ENCODE measurements at places on chromosomes 1 and 21.
A peak's percentile ranks its signal among the peaks of the same experiment; 100 is the strongest.

GRCh38 chr1:2644591-2645101 is 11.8 kb upstream of the MMEL1 start:
- DNase-seq, result no peak

- DNase-seq, result no peak
These were observed 544.3 kb downstream of the KCNT2 start for GRCh38 chr1:196063952-196064351.

DNA sequence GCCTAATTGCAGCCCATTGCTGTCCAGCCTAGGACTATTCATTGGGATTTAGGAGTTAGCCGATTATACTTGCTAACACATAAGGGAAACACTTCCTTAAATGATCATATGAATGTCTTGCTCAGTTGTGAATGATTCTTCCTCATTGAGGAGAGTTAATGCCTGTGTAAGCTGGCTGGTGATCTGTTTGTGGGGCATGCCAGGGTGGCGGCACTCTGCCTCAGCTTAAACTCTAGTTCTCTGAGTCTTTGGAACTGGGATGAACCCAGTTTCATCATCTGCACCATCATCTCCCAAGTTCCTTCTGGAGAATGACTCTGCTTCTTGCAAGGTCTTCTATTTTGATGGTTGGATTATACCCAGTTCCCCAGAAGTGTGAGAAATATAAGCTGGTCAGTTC is 23.9 kb upstream of the SLAMF6 start:
- no peak for DNase-seq

DNA sequence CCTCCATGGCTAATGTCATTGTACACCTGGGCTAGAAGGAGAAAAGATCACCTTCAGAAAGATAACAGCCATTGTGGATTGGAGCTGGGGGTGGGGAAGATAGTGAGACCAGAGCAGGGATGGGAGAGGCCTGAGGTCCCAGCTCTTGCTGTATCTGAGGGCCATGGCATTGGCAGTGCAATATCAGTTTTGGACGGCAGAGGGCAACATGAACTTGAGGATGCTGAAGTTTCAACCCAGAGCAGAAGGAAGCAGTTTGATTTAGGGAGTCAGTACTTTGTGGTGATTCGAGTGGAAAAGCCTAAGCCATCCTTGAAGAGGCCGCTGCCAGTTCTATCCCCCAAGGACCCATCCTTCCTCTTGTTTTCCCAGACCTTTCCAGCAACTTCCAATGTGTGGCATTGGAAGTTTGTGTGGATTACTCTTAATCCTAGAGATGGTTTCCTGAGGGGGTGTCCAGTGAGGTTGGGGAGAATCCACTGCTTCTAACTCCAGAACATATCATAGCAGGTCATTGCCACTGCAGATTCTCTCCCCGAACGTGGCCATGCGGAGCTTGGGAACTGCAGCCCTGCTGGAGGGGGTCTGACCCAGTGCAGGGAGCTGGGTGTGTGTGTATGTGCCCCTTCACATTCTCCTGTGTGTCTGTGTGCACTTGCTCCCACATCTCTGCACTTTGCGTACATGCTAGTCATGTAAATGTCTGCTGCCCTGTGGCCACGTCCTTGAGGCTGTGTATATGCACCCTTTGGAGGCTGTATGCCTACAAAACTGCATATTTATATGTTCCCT is 24.1 kb downstream of the SLC26A9 start:
- DNase-seq, result peak; percentile 90

DNA sequence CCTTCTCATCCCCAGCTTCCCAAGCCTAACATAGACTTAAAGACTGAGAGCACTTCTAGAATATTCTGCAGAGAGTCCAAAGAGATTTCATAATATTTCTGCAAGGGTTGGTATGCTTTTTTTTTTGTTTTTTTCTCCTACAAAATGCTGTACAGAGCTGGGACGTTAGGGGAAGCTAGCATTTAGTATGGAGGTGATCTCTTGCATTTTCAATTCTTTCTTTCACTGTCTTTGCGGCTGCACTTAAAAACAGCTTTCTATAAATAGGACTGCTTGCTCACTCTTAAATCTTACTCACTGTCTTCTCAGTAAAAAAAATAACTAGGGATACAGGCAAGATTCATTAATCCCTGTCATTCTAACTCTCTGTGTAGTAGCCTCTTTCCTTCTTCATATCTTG is 7.4 kb downstream of the DSCAM start:
- peak; percentile 9 for DNase-seq

DNA sequence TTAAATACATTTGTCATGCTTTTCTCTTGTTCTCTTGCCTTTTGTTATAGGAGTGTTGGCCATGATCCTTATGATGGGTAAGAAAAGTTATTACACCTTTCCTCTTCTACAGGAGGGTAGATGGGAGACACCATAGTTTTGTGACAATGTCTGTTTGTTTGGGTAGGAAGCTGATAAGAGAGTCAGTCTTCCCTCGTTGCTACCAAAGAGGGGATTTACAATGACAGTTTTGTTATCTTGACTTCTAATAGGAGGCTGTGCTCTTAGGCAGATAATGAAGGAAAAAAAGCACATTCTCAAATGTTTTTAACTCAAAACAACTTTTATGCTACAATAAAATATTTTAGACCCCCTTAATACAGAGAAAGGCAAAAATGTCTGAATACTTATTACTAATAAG is 48.0 kb upstream of the WLS start:
- no peak for DNase-seq

DNA sequence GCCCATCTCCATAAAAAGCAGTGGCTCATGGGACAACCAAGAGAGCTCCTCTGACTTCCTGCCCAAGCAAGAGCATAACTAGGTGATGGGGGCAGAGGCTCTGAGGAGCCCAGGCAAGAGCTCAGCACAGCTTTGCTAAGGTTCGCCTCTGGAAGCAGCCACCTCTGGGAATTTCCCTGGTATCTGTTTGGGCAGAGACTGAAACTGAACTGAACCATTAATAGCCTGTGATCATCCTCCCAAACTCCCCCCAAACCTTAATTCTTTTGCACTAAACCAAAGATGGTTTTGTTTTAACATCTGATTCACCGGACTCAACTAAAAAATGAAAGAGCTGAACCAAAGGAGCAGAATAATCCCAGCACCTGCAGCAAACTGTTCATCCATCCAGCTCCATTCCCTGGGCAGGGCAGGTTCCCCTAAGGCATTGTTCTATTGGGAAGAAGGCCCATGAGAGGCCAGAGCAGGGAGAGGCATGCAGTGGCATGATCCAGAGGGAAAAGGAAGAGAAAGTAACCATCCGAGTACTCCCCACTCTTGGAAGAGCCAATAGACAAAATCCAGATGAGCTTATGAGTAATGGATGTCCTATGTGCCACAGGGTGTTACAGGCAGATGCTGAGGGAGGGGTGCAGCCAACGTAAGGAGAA is 77.8 kb upstream of the KAZN start:
- no peak for DNase-seq

DNA sequence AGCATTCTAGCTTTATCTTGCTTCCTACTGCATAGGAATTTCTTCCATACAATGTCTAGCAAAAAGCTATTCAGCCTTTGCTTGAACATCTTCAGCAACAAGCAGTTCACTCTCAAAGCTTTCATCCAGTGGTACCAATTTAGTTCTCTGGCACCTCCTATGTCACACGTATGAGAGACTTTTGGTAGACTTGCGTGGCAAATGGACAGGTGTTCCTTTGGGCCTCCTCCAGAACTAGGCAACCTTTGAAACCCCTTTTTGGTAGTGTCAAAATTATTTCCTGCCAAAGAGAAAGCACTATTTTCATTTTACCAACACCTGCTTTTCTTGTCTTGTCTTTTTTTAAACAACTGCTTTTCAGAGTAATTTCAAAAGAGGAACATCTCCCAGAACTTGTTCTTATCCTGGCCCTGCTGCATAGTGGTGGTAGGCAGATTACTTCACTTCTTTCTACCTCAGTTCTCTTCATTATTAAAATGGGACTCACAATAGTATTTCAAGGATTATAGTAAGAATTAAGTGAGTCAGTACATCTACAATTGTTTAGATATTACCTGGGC is 122.4 kb downstream of the MAST2 start:
- DNase-seq, result no peak

GRCh38 chr1:89762386-89762778 is 58.5 kb upstream of the LRRC8D start:
- DNase-seq, result no peak

DNA sequence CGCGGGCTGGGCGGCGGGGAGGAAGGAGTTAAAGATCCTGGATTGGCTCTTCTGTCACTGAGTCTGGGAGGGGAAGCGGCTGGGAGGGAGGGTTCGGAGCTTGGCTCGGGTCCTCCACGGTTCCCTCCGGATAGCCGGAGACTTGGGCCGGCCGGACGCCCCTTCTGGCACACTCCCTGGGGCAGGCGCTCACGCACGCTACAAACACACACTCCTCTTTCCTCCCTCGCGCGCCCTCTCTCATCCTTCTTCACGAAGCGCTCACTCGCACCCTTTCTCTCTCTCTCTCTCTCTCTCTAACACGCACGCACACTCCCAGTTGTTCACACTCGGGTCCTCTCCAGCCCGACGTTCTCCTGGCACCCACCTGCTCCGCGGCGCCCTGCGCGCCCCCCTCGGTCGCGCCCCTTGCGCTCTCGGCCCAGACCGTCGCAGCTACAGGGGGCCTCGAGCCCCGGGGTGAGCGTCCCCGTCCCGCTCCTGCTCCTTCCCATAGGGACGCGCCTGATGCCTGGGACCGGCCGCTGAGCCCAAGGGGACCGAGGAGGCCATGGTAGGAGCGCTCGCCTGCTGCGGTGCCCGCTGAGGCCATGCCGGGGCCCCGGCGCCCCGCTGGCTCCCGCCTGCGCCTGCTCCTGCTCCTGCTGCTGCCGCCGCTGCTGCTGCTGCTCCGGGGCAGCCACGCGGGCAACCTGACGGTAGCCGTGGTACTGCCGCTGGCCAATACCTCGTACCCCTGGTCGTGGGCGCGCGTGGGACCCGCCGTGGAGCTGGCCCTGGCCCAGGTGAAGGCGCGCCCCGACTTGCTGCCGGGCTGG is at the start of gene NPR1:
Gene NPR1, plus strand, starts transcription at position 170 of the 818 bp plus-strand sequence. Its CDS starts 421 bp downstream, at position 591.
- peak; percentile 35 for DNase-seq

GRCh38 chr1:223209293-223209898 is 66.3 kb upstream of the TLR5 start:
- no peak for DNase-seq

- DNase-seq, result no peak
These were observed 31.8 kb upstream of the SLFNL1 start for GRCh38 chr1:41053316-41053715.

GRCh38 chr1:185636848-185637247 is 97.3 kb upstream of the HMCN1 start:
- no peak for DNase-seq

GRCh38 chr1:43557744-43558245 is 27.1 kb downstream of the PTPRF start:
- no peak for DNase-seq

GRCh38 chr1:229717786-229718576 is 91.9 kb downstream of the URB2 start:
- no peak for DNase-seq

DNA sequence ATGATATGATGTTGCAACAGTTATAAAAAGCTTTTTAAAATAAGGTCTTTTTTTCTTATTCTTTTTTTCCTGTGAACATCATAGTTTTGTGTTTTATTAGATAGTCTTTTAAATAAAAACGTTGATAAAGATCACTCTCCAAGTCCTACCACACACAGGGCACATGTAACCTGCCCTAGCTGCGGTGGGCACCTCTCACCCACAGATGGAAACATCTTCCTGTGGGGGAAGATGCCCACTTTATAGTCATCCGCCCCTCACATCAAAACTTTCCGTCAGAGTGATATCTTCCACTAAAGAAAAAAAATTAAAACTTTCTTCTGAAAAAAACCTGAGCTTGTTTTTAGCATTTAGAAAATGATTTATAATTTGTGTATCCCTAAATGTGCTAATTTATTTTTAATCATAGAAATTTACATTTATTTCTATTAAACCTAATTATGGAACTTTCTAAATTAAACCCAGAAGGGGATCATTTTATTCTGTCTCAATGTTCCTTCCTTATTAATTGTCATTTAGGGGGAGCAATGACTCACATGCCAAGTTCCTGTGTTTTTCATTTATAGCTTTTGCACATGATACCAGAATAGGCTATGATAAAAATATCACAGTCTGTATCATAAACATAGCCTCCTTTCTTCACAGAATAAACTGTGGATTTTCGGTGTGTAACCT is 24.7 kb downstream of the TNFRSF9 start:
- DNase-seq, result no peak

- DNase-seq, result no peak
These were observed 50.1 kb downstream of the ABCA4 start for GRCh38 chr1:94070865-94071264.

DNA sequence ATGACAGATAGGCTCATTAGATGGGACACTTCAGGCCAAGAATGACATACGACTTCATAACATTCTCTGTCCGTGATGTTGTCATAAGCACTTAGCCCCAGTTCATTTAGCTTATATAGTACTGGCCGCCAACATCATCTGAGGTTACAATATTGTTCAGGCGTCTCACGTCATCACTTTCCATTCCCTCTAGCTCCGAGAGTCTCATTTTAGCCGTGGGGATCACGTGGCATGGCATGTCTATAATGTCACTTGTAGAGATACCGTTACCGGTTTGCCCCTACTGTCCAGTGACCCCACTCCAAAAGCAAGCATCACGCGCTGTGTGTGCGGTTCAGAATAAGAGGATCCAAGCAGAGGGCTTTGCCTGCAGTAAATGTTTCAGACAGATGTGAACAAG is 34.6 kb upstream of the HEATR1 start:
- DNase-seq, result no peak

GRCh38 chr1:29828526-29829447 is 592.5 kb downstream of the PTPRU start:
- no peak for DNase-seq

GRCh38 chr1:3761296-3762010 is 9.2 kb downstream of the CCDC27 start:
- no peak for DNase-seq

GRCh38 chr1:9112961-9113880 is 15.7 kb downstream of the GPR157 start:
- no peak for DNase-seq

- no peak for DNase-seq
These were observed 30.8 kb upstream of the EPS8L3 start for GRCh38 chr1:109794319-109795132.

DNA sequence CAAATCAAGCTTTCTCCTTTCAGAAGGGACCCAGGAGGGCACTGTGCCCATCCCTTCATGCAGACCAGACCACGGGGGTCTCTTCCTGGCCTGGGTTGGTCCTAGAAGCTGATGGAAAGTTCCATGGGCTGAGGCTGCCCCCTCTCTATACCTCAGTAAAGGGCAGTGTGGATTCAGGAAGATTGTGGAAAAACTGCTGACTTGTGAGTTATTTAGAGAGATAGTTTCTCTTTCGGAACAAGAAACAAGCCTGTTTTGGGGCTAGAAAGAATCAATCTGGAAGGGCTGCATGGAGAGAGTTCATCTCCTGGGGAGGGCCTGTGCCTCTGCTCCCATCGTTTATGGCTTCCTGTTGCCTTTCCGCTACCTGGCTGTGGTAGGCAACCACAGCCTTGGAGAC is 803 bp downstream of the CHIT1 start:
- DNase-seq, result no peak

All from cardiac muscle cell (in vitro differentiated cells and primary cell).